ENCODE measurements at places on chromosomes 13 and 19.
A peak's percentile ranks its signal among the peaks of the same experiment; 100 is the strongest.

DNA sequence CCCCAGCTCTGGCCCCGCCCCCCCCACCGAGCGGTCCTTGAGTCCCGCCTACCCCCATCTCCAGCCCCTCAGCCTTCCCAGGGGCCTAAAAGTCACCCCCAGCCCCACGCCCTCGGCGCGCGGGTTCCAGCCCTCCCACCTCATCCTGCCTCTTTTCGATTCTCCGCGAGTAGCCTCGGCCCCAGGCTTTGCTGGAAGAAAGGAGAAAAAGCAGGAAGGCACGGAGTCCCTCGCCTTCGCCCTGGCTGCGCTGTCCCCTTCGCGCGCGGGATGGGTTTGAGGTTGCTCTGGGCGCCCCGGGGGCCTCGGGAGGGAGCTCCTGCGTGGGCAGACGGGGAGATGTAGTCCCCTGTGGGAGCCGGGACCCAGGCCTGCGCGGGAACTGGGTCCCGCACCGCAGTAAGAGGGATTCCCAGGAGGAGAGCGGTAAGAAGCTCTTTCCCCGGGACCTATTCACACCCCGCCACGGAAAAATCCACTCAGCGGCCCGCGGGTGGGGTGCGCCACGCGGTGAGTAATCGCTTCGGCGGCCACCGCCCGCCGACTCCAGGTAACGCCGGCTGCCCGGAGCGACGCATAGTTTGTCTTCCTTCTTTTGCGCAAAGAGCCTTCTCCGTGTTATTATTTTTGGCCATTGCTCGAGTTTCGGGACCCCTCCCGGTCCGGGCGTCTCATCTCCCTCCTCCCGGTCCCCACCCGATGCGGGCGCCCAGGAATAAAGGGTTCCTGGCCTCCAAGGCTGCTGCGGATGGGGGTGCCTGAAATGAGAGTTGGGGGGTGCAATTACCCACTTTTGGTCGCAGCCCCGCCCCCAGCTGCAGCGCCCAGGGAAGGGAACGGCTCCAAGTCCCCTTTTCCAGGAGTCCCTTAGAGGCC, 865 bp upstream of the CRLF1 start:
- no peak for DNase-seq

DNA sequence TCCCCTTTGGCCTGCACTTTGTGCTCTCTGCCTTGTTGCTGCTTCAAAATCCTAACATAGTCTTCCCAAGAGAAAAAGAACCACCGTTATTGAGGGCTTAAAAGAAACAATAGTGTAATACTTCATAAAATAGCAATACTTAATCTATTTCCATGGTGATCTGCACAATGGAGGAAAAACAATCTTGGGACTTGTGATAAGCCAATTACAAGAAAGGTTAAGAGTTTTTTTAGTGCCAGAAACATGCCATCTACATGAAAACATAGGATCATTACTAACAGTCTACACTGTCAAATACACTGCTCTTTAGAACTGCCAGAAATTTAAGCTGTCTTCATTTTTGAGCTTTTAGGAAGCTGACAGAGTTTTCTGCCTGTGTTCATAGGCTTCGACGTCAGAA, 54.1 kb upstream of the MAB21L1 start:
- no peak for DNase-seq

DNA sequence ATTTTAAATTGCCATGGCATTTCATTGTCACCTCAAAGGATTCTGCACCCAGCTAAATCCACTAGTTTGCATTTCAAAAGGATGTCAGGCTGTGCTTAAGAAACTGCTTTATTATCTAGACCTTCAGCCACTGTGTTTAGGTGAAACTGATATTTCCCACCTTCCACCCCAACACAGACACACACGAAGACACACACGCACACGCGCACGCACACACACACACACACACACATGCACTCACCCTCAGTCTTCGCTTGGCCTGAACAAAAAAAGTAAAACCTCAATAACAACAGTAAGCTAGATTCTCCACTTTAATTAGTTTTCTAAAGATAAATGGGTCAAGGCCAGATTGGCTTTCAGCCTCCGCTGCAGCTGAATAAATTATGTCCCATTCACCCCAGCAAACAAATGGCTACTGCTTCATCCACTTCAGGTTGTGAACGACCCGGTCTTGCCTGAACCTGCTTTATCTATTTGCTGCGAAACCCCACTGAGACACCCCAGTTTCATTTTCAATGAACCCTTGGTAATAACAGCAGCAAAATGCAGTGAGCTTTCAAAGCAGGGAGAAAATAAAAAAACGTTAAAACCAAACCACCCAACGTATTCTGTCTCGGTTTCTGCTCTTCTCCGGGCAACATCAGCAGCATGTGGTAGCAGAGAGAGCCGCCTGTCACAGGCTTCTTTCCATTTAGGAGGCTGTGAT, 166.8 kb downstream of the DCT start:
- no peak for DNase-seq

DNA sequence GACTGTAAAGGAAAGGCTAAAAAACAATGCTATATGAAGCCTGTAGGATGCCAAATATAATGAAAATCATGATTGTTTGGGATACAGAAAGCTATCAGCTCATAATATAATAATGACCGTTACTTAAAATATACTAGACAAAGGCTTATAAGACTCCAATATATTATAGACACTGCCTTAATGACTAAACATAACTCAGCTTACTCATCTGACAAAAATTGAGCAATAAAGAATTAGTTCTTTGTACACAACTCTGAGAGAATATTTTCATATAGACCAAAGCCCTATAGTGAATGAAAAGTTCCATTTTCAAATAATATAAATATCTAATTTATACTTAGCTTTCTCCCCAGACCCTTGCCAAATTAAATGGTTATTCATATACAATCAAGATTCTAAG, 283.3 kb downstream of the DIAPH3 start:
- DNase-seq: no peak

GRCh38 chr13:20633802-20634201, 66.8 kb downstream of the IFT88 start:
- DNase-seq: no peak

DNA sequence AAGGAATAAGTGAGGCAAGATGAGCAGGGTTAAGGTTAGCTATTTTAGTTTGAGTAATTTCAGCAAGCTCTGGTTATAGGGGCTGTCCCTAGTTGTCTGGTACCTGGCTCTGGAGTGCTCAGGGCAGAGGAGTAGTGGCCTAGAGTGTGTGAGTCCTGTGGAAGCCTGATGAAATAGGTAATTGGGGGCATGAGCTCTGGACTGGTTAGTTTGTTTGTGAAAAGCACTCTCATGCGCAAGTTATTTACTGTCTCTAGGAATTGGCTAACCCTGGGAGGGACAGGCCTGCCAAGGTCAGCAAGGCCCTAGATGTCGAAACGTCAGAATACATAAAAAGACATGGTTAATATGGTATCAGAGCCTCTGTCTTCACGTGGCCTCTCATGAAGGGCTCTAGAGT, 900.1 kb downstream of the PCDH17 start:
- DNase-seq: no peak

- no peak for DNase-seq
Measured at GRCh38 chr13:73970421-73971055, 163.7 kb downstream of the KLF12 start.

DNA sequence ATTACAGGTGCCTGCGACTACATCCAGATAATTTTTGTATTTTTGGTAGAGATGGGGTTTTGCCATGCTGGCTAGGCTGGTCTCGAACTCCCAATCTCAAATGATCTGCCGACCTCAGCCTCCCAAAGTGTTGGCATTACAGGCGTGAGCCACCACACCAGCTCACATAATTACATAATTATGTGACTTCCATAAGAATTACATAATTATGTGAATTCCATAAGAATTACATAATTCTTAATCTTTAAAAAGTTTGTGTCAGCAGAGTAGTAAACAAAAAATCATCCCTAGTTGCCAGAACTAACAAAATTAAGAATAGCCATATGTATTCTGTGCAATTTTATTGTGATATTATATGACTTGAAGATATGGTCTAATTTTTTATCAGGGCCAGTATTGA, 25.6 kb downstream of the IFT88 start:
- DNase-seq: no peak

GRCh38 chr13:26485288-26485687, 72.2 kb upstream of the WASF3 start:
- DNase-seq: no peak

DNA sequence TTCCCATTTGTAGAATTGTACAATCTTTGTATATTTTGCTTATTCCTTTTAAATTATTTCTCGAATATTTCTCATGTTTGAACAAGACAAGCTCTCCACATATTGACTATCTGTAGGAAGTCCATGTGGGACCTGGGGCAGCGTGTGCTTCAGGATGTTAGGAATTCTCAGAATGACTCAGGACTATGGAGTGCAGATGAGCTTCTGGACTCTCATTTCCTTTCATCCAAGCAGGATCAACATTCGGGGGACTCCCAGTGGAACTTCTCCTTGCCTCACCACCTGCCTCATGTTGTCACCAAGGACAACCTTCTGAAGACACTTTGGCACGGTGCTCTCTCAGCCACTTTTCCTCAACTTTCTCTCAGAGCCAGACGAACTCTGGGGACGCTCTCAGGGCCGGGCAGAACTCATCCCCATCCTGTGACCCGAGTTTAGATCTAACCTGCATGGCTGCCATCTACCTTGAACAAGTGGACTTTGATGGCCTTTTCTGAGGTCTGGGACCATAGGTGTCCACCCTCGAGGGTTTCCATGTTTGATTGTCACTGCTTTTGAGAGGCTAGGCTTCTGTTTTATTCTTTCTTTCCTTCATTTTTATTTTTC, 441.7 kb downstream of the IRS2 start:
- no peak for DNase-seq

GRCh38 chr13:50826035-50826434, 17.5 kb downstream of the DLEU7 start:
- DNase-seq: no peak

DNA sequence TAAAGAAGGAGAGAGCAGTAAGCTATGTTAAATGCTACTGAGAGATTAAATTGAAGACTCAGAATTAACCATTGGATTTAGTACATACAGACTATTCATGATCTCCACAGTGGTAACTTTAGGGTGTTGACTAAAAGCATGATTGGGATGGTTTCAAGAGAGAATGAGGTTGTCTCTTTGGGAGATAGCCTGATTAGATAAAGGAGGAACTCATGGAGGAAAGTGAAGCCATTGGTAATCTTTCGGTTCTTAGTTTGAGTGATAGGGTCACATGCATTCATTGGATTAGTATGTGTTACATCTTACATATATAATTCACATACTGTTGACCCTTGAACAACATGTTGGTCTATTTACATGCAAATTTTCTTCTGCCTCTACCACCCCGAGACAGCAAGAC, 18.8 kb upstream of the KL start:
- DNase-seq: no peak

GRCh38 chr13:113394339-113394640, 30.4 kb upstream of the GRTP1 start:
- no peak for DNase-seq

- DNase-seq: no peak
Measured at GRCh38 chr13:27306364-27306763, 35.7 kb downstream of the RASL11A start.

DNA sequence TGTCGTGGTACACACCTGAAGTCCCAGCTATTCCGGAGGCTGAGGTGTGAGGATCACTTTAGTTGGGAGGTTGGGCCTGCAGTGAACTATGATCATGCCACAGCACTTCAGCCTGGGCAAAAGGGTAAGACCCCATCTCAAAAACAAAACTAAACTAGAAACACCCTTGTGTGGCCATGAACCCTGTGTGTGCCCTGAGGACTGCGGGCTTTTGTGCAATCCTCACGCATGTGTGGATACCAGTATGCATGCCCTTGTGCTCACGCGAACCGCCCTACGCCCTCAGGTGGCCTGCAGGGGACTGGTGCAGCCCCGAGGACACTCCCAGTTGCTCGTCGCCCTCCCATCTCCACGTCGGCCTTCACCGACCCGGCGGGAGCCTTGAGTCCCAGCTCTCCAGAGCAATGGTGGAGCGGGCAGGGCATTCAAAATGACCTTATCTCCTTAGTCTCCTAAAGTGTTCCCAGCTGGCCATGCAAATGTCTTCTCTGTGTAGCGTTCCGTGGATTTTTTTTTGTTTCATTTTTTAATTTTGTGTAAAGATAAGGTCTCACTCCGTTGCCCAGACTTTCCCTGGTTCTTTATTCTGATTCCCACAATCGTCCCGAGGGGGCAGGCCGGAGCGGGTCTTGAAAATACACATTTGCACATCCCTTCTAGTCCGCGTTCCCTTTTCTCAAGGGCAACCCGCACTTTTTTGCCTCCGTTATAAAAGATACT, 868 bp upstream of the EGLN2 start:
- DNase-seq: peak; percentile 90

DNA sequence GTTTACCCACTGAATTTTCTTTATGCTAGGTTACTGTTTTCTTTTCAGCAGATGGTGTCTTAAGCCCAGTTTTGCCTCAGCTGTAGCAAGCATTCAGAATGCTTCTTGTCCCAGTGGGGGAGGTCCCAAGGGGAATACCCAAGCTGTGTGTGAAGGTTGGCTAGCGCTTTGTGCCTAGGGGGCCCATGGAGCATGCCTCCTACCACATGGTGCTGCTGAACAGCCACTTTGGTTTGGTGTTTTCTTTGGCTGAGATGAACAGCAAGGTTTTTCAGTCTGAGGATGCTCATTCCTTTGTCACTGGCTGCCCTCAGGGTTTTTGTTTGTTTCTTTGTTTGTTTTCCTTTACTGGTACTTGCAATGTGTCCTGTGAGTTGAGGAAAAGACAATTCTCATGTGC, 99.0 kb downstream of the PCDH20 start:
- DNase-seq: no peak

GRCh38 chr19:6540918-6541689, 10.3 kb downstream of the TNFSF9 start:
- no peak for DNase-seq

DNA sequence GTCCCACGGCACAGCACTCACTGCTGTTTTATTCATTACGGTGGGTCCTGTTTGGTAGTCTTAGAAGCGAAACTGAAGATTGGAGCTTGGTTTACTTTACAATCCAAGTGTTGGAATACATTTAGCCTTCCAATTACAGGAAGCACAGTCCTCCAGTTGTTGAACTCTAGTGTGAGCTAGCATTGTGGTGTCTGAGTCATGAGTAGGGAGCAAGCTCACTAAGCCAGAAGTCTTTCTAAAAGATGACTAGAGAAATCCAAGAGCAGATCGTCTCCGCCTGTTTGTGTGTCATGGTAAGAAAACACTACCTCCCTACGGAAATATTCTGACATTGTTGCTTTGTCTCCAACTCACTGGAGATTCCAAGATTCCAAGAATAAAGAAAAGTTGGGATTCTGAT, 10.1 kb upstream of the SHISA2 start:
- DNase-seq: no peak

DNA sequence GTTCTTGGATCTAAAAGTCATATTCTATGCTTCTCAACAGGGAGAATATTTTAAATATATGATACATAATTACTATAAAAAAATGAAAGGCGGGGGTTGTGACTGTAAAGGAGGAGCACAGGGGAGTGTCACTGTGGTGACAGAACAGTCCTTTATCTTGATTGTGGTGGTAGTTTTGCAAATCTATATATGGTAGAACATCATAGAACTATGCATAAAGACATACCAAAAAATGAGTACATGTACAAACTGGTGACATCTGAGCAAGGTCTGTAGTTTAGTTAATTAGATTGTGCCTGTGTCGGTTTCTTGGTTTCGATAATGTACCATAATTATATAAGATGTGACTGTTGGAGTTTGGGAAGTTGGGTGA, 38.7 kb upstream of the GARRE1 start:
- DNase-seq: no peak

GRCh38 chr13:45473627-45474026, 8.9 kb downstream of the COG3 start:
- DNase-seq: no peak
